Stimulated activated CD8-positive, alpha-beta memory T cell treated with anti-CD3 and anti-CD28 coated beads, Interleukin-4, amount 100 ng/mL, for 48 hours (primary cell): ENCODE measurements at places on chromosomes 4 and X.

- DNase-seq, result no peak
Measured at GRCh38 chr4:20084488-20084887, 167.2 kb upstream of the SLIT2 start.

DNA sequence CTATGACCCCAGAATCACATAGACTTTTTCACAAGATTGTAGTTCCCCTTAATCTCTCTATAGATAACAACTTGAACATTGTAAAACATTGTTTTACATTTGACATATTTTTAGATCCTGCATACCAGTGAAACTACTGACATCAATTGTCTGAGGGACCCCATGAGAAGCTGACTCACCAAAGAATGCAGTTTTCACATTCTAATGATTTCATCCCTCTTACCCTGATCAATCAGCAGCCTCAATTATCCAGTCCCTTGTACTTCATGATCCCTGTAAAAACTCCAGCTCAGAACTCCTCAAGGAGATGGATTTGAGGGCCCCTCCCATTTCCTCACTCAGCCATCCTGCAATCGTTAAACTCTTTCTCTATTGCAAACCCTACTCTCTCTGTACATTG, 411.0 kb upstream of the NDST3 start:
- no peak for DNase-seq

GRCh38 chr4:173857828-173858227, 327.8 kb upstream of the HAND2 start:
- no peak for DNase-seq

GRCh38 chr4:183728223-183729068, 69.4 kb downstream of the TRAPPC11 start:
- no peak for DNase-seq

- no peak for DNase-seq
Measured at GRCh38 chr4:61011051-61011450, 189.1 kb upstream of the ADGRL3 start.

DNA sequence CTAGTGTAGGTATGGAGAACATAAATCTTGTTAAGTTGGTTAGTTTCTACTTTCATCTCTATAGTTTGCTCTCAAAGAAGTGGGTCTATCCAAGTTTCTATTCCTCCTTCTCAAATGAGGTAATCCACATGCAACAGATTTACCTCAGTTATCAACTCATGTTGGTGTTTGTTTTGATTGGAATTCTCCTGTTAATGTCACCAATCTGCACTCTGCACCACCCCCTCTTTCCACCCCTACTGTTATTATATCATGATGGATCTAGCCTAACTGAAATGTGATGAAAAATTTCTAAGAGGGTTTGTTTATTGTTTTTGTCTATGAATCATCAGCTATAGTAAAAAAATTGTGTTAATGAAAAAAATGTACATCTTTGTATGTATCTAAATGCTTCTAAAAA, 66.1 kb downstream of the AGTR2 start:
- DNase-seq, result no peak

- DNase-seq, result no peak
Measured at GRCh38 chr4:105979506-105979905, 84.2 kb downstream of the NPNT start.

- no peak for DNase-seq
Measured at GRCh38 chr4:42618023-42618422, 38.9 kb downstream of the ATP8A1 start.

DNA sequence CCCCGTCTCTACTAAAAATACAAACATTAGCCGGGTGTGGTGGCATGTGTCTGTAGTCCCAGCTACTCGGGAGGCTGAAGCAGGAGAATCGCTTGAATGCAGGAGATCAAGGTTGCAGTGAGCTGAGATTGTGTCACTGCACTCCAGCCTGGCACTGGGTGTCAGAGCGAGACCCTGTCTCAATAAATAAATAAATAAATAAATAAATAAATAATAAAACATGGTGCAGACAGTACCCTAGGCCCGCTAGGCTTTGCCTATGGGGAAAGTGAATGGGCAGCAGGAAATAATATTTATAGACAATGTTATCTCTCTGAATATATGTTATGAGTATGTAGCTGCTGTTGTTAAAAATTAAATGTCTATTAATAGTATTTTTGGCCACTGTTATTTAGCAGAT, 130.4 kb downstream of the LARP7 start:
- no peak for DNase-seq

GRCh38 chr4:73189274-73189810, 69.3 kb downstream of the ANKRD17 start:
- DNase-seq, result no peak

- DNase-seq, result no peak
Measured at GRCh38 chr4:80073473-80074008, 512 bp upstream of the ANTXR2 start.

DNA sequence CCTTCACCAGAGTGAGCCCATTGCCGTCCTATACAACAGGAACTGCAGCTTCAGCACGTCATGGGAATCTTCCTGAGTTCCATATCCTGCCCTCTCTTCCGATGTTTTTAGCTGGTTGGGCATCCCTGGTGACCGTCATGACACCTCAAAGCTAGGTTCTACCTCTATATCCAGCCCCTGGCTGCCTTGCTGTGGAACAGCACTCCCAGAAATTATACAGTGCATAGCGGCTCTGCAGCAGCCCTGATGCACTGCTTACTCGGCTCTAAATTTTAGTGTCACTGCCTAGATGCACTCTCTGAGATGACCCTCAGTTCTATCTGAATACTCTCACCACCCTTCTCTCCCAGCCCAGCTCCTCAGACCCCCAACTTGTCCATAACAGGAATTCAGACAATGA, 44.3 kb downstream of the ARHGEF38 start:
- no peak for DNase-seq

GRCh38 chr4:142262956-142263355, 583.1 kb downstream of the INPP4B start:
- DNase-seq, result no peak

DNA sequence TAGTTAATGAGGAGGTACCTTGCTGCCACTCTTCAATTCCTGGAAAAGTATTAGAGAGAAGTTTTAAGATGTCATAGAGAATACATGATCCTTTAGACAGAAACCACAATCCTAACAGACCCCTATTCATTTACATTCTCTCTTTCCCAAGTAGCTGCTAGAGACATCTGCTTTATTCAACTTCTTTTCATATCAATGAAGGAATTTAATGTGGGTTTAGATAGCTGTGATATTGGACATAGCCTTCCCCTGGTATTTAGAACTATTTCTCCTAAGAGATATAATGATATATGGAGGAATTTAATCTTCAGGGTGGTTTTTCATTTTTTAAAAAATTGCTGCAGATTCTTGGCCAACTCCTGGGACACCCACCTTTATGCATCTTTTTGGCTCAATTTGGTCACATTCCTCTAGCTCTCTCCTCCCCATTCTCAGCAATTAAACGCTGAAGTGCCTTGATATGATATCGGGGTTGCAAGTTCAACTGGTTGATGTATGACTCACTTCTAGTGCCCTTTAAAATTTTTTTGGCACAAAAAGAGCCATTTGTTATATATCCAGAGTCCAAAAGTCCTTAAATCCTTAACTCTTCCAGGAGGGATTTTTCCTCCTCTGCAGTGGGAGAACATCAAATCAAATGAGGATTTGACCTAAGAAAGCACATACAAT, 57.6 kb downstream of the DOCK11 start:
- DNase-seq, result no peak

- no peak for DNase-seq
Measured at GRCh38 chr4:86497980-86498862, 95.9 kb upstream of the PTPN13 start.

GRCh38 chr4:142396279-142396678, 449.8 kb downstream of the INPP4B start:
- no peak for DNase-seq

DNA sequence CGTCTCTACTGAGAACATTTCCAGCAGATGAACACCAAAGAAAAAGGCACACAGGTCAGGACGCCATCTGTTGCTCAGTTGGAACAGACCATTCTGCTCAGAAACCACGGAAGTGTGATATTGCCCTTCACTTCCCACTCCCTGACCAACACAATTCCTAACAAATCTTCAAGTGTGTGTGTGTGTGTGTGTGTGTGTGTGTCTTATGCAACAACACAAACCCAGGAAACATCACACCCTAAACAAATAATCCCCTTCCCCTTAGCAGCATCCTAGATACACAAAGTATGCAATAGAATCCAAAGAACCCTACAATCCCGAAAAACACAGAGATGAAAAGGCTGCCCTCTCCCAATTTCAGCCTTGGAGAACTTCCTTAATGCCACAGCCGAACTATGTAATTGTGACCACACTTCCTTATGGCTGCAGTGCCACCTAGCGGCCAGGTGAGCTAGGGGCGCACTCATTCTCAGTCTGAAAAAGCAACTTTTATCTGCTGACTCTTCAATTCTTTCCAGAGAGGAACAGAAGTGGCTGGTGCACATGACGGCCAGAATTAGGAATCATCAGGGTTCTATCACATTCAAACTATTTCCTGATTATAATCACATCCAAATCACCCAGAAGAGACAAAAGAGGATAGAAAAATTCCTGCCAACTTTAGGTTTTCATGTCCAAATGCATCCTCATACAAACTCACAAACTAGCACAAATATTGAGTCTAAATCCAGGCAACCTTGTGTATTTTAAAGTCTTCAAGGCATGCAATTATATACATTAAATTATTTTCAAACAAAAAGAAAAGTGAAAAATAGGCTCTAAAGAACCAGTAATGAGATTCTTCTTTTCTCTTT, 164.9 kb downstream of the DHX15 start:
- peak; percentile 84 for DNase-seq

GRCh38 chrX:39857780-39858179, 240.0 kb downstream of the BCOR start:
- peak; percentile 54 for DNase-seq

GRCh38 chr4:105060628-105061027, 86.0 kb upstream of the TET2 start:
- DNase-seq, result peak; percentile 30

DNA sequence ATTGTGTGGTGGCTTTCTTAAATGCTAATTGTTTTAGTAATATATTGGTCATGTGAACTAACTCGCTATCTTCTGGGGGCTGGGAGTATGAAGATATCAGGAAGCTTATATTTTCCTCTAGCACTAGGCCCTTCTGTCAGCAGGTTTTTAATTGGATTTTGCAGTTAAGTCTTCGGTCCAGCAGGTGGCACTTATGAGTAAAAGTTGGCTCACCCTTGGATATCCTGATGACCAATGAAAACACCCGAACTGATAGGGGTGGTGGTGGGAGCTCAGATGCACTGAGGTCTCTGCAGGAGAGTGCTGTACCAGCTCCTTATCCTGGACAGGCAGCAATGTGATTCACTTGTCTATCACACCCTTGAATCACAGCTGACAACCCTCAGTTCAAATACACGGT, 1365.8 kb upstream of the DIAPH2 start:
- DNase-seq, result no peak

GRCh38 chrX:130869239-130869638, 33.8 kb downstream of the ENOX2 start:
- DNase-seq, result no peak

GRCh38 chr4:48041535-48042137, 25.1 kb downstream of the NIPAL1 start:
- peak; percentile 50 for DNase-seq
